Gastroesophageal sphincter (tissue), 4 donors: ENCODE measurements at places on chromosomes 1 and 21. TPM values are rescaled to one million over a fixed set of nuclear protein-coding genes. Genes with fewer than 3 reads are reported as not detected.

Gene SERTAD4
- total RNA-seq: 2.9 TPM

Gene MXRA8
- total RNA-seq: 69.8 TPM

Gene RORC
- 1.4 TPM for total RNA-seq

Gene FCRL4
- total RNA-seq: not detected

Gene KCND3
- total RNA-seq: 58.7 TPM

Gene NR1I3
- not detected for total RNA-seq

Gene CLCC1
- total RNA-seq: 41.2 TPM

Gene TMPRSS15
- total RNA-seq: not detected

Gene THEM5
- not detected for total RNA-seq

Gene POMGNT1
- total RNA-seq: 31.0 TPM

Gene BGLAP
- total RNA-seq: 0.54 TPM

Gene OR2T11
- not detected for total RNA-seq

Gene CYP4A22
- total RNA-seq: not detected

Gene VSIG8
- total RNA-seq: not detected

Gene GSTM1
- not detected for total RNA-seq

Gene OR2AJ1
- total RNA-seq: not detected

Gene SYCP1
- total RNA-seq: not detected

Gene RBP7
- 12.8 TPM for total RNA-seq

Gene MIXL1
- not detected for total RNA-seq

Gene AQP10
- total RNA-seq: 1.1 TPM

Gene PGLYRP3
- not detected for total RNA-seq

Gene MNDA
- total RNA-seq: not detected

Gene ZBTB17
- total RNA-seq: 32.4 TPM

Gene RHEX
- total RNA-seq: 3.5 TPM

Gene MPC2
- 102 TPM for total RNA-seq

Gene ESRRG
- 6.8 TPM for total RNA-seq

Gene CTSE
- not detected for total RNA-seq

Gene HJV
- total RNA-seq: not detected

Gene PTPN7
- total RNA-seq: 1.7 TPM

Gene AIRE
- not detected for total RNA-seq

Gene NFYC
- 40.9 TPM for total RNA-seq

Gene LRRN2
- total RNA-seq: 4.0 TPM

Gene NHLH1
- not detected for total RNA-seq

Gene GJC2
- total RNA-seq: 9.0 TPM

Gene C8A
- total RNA-seq: not detected

Gene LAD1
- 2.0 TPM for total RNA-seq

Gene GNAT2
- not detected for total RNA-seq

Gene GBP6
- 1.6 TPM for total RNA-seq

Gene TEX50
- not detected for total RNA-seq

Gene PGBD5
- 1.1 TPM for total RNA-seq

Gene TNFRSF18
- total RNA-seq: not detected

Gene TMEM200B
- total RNA-seq: 29.9 TPM

Gene RUNX1
- 6.8 TPM for total RNA-seq

Gene SNAPIN
- total RNA-seq: 58.9 TPM

Gene BCAN
- total RNA-seq: 5.0 TPM

Gene BRDT
- total RNA-seq: not detected

Gene CGN
- total RNA-seq: 0.16 TPM

Gene NUF2
- total RNA-seq: 1.7 TPM

Gene COL24A1
- 4.3 TPM for total RNA-seq

Gene HSD3B1
- not detected for total RNA-seq

Gene DYNLT5
- 2.2 TPM for total RNA-seq

Gene BTBD19
- total RNA-seq: 0.22 TPM

Gene GSTM5
- total RNA-seq: 2.7 TPM
